ENCODE measurements at places on chromosomes 7 and 10.

GRCh38 chr10:98748298-98748697 lies 301.6 kb upstream of the HPS1 start:
- no peak for DNase-seq

- no peak for DNase-seq
Observed at GRCh38 chr10:30842894-30843293, 188.8 kb downstream of the ZNF438 start.

- DNase-seq, result no peak
Observed at GRCh38 chr10:15824498-15824897, 35.8 kb downstream of the MINDY3 start.

DNA sequence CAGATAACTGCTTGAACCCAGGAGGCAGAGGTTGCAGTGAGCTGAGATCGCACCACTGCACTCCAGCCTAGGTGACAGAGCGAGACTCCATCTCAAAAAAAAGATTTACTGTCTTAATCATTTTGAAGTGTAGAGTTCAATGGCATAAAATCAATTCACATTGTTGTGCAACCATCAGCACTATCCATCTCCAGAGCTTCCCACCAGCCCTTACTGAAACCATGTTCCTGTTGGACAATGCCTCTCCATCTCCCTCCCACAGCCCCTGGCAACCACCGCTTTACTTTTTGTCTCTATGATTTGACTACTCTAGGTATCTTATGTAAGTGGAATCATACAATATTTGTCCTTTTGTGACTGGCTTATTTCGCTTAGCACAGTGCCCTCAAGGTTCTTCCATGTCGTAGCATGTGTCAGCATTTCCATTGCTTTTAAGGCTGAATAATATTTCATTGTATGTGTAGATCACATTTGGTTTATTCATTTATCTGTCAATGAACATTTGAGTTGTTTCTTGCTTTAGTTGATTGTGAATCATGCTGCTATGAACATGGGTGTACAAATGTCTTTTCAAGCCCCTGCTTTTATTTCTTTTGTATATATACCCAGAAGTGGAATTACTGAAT lies 33.1 kb downstream of the NACAD start:
- DNase-seq, result no peak

DNA sequence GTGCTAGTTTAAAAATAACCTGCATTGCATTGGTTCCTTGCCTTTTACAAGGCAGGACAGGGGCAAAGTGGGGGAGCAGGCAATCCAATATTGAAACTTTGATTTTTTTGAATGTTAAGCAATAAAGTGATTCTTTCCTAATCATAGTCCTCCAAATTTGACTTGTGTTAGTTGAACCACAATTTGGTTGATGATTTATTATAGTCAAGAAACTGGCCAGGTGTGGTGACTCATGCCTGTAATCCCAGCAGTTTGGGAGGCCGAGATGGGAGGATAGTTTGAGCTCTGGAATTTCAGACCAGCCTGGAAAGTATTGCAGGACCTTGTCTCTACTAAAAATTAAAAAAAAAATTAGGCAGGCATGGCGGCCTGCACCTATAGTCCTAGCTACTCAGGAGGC lies 27.9 kb upstream of the ABLIM1 start:
- no peak for DNase-seq

DNA sequence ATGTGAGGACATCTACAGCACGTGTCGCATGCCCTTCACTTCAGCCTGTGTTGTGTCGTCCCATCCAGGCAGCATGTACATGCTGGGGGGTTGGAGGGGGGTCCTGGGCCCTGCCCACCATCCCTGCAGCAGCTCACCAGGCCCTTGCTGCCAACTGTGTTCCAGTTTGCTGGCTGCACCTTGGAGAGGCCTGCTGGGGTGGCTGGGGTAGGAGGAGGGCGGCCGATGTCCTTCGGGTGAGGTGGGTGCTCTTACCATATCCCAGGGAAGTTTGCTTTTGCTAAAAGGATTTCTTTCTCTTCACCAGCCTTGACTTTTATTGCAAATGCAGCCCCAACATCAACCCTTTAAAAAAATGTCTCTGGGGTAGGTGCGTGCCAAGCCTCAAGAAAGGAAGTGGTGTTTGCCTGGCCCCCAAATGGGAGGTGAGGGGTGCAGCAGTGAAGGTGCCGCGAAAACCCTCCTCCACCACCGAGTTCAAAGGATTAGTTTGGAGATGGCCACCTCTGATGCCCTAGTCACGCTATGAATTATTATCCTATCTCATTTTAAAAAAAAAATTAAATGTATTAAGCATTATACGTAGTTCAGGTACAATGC lies 165.8 kb upstream of the KLF6 start:
- no peak for DNase-seq

DNA sequence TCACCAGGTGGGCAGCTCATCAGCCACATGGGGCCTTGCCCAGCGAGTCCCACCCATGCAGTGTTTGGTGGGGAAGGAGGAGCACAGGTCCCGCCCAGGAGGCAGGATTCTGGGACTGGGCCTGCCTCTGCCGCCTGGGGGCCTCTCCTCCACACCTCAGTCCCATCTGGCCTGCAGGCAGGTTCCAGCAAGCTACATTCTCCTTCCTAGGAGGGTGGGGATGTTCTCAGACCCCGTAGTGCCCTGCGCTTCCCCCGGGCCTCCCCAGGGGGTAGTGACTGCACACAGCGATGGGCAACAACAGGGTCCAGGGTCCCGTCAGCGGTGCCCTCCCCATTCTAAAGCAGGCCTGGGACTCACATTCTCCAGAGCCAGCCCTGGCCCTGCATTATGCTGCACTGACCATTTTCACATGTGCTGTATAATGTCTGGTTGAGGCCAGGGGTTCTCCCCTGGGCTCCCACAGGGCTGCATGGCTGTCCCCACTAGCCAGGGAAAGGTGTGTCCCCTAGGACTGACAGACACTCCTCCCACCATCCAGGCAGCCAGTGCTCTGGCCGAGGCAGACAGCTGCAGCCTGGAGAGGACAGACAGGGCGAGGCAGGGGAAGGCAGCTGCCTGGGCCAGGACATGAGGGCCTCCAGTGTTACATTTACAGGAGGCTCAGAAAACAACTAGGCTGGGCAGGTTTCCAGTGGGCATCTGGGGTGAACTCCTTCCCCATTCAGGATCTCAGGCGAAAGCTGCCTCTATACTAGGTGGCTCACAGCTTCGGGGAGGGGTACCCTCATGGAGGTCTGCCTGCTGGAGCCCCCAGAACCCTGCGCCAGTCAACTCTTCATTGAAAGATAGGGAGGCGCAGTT lies 9.3 kb downstream of the RASGEF1A start:
- DNase-seq, result no peak

DNA sequence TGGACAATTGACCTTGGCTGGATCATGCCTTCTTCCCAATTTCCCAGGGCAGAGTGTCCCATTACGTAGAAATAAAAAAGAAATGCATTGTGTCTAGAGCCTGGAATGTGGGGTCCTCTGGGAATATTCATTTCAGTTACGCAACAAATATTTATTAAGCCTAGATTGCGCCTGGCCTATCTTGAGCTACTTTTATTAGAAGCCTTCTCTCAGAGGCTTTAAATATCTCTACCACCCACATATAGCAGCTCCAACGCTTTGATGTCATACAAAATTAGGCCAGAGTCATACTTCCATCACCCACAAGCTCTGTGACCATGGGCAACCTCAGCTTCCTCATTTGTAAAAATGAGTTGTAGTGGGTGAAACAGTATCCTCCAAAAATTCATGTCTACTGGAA lies 24.9 kb upstream of the CARD11 start:
- no peak for DNase-seq

GRCh38 chr7:74254129-74254857 lies at the start of gene RFC2:
TSS of gene RFC2 (minus strand) at chr7:74254399. CDS start at chr7:74254383, 16 bp downstream.
- peak; percentile 94 for DNase-seq

GRCh38 chr7:21357151-21358097 lies 70.5 kb upstream of the SP4 start:
- DNase-seq, result no peak

Data from stimulated activated CD8-positive, alpha-beta memory T cell treated with anti-CD3 and anti-CD28 coated beads, Interleukin-2, amount 100 ng/mL, for 48 hours (primary cell).